Immature natural killer cell (primary cell): ENCODE measurements at places on chromosomes 6 and 20.

DNA sequence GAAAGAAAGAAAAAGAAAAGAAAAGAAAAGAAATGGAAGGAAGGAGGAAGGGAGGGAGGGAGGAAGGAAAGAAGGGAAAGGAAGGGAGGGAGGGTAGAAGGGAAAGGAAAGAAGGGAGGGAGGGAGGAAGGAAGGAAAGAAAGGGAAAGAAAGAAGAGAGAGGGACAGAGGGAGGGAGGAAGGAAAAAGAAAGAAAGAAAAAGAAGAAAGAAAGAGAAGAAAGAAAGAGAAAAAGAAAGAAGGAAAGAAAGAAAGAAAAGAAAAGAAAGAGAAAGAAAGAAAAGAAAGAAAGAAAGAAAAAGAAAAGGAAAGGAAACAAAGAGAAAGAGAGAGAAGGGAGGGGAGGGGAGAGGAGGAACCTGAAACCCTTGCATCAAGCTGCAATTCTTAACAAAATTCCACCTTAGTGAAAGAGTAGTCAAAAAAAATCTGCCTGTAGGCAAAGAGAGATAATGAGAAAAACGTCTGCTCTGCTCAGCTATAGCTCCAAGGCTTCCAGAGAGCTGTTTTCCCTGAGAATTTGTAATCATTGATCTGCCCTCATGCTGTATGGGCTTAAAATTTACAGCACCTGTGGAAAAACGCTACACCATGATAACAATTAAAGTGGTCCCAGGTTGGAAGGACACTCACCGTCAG is 16.7 kb upstream of the MYCT1 start:
- DNase-seq, result no peak

DNA sequence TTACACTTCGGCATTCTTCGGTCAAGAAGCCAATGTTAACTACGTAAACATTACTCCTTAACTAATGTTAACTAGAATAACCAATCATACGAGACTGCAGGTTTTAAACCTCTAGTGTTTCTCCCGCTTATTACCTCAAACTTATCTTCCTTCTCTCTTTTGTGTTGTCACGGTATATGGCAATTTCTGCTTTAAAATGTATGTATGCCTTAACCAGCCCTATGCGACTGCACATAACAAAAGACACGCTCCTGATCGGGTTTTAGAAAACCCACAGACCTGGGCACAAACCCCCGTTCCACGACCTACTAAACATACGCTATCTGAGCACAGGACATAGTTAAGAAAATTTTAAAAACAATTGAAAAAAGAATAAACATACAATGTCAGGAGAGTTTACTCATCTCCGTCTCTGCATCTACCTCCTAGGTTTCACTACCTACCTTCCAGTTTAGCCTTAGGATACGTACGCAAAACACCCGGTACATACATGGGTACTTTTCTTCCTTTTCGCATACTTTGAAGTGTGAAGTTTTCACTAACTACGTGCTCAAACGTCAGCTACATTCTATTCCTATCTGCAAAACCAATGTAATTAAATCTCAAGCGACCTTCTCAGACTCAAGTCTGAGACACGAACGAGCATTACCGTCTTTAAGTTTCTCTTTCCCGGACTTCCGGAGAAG is 1.1 kb downstream of the CD164 start:
- DNase-seq, result peak; percentile 37

DNA sequence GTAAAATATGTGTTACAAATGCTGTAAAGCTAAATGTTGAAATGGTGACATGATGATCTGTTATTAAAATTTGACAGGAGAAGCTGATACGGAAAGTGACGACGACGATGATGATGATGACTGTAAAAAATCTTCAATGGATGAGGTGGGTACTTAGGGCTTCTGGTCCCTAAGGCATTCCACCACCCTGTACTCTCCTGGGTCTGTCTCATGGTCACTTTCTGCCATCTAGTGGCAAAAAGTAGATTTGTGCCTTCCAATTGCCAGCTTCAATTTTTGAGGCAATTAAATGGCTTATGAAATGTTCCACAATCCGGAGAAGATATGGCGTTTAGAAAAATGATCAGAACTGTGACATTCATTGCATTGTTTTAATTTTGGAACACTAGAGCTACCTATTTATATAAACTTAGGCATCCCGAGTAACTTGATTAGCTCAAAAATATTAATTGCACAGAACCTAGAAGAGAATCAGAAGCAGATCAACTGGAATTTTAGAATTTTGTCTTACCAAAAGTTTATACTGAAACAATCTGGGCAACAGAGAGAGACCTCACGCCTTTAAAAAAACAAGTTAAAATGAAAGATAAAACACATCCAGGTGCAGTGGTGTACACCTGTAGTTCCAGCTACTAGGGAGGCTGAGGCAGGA is 346.5 kb upstream of the PLCB4 start:
- peak; percentile 56 for DNase-seq

DNA sequence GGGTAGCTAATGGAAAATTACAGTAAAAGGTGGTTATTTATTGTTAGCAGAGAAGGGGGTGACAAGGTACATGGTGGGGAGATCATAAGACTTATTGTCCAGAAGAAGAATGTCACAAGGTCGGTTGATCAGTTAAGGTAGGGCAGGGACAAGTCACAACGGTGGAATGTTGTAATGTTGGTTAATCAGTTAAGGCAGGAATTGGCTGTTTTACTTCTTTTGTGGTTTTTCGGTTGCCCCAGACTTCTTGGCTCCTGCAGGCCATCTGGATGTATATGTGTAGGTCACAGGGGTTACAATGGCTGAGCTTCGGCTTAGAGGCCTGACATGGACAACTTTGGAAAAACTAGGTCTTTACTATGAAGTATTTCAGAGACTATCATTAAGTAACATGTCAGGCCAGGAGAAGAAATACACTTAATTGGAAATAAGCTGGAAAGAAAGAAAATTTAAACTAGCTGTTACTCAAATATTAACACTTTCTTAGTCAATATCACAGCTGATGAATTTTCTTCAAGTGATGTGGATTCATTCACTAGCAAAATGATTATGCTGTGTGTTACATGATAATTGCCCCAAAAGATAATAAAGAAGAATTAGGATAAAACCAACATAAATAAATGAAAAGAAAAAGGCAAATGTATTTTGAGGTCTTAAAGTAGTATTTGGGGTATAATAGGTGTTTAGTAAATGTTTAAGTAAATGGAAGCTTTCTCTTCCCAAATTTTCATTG is 4.4 kb downstream of the AIG1 start:
- DNase-seq, result no peak

DNA sequence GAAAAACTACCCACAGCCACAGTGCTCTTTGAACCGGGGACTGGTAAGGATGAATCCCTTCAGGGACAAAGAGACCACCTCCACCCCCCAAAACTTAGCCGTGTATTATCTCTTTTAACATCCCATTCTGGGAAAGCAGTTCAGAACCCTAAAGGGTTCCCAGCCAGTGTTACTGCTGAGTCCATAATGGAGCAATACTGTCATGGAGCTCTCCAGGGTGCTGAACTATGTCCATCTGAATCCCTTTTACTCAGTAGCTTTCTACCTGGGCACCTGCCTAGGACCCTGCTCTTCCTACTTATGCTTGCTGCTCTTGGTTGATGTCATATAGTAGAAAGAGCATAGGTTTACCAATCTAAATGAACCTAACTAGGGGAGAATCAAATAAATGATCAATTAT is 22.3 kb upstream of the SAYSD1 start:
- peak; percentile 3 for DNase-seq

GRCh38 chr6:20001286-20001685 is 164.1 kb downstream of the ID4 start:
- no peak for DNase-seq

- no peak for DNase-seq
Observed at GRCh38 chr6:143206550-143206949, 145.9 kb downstream of the AIG1 start.

DNA sequence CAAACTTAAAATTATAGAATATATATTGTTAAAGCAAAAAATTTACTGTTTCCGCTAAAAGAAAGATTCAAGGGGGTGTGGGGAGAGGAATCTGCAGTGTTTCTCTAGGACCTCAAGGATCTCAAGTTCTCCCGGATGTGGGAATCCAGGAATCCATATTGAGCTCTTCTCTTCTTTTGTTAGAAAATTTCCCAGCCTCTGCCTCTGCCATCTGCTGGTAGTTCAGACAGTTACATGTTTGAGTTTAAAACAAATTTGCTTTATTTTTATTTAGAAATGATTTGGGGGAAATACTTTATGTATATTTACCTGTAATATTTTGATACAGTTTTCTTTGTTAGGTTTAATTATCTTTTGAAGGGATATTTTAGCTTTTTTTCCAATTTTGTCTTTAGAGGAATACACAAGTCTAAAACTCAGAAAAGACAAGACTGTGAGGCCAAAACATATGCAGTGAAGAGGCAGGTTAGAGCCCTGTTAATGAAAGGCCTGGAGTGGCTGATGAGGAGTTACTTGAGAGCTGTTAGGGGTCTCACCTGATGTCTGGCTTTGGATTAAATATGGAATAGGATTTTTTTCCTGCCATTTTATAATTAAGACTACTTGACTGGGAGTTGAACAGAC is 268.8 kb downstream of the ARID1B start:
- DNase-seq, result no peak

GRCh38 chr6:3026791-3027626 is 27.3 kb downstream of the NQO2 start:
- DNase-seq, result peak; percentile 70

DNA sequence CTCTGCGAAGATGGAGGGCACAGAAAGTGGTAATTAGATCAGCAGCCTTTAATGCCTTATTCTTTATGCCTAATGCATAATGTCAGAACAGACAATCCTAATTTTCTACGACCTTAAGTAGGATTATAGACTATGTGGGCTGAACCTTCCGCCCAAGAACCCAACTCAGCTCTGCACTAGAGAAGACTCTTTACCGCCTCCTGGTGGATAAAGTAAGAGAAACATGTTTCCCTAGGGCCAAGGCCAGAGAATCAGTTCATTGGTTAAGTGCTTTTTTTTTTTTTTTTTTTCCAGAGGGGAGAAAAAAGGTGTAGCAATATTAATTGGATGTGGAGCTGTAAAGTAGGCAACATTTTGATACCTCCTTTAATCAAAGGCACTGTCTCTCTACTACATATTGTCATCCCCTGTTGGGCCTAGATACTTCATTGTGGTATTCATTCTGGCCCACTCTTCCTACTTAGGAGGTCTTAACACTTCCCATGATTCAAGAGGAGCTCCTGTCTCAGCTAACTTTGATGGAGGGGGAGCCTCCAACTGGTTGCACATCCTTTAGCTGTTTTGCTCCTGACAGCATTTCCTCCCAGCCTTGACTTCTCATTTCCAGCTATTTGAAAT is 124.9 kb upstream of the NRN1 start:
- DNase-seq, result peak; percentile 30

DNA sequence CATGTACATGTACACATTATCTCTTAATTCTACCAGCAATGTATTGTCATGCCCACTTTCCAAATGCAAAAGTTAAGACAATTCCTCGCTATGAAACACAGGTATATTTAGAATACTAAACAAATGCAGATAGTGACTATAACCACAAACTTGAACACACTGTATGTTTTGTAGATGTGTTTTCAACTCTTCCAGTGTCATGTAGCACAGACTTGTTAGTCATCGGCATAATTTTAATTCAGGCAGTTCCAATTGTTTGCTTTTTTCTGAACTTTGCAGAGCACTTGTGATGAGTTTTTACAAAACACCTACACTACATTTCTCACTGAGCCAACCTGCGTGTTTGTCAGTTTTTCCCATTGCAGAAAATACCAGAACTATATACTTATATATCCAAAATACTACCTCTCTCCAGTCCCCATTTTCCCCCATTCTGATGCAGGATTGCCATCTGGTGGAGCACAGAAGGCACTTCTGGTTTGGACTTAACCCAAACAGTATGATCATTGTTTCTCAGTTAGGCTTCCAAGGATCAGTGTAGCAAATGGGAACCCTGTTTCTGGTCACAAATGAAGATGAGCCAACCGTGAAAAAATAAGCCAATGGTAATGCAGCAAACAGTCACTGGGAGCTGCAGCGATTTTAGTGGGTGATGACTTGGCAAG is 143.4 kb downstream of the ADGRB3 start:
- DNase-seq, result no peak

GRCh38 chr20:53208110-53208832 is 236.1 kb downstream of the TSHZ2 start:
- DNase-seq, result no peak

- DNase-seq, result no peak
Observed at GRCh38 chr6:79134699-79135474, 56.8 kb upstream of the PHIP start.

DNA sequence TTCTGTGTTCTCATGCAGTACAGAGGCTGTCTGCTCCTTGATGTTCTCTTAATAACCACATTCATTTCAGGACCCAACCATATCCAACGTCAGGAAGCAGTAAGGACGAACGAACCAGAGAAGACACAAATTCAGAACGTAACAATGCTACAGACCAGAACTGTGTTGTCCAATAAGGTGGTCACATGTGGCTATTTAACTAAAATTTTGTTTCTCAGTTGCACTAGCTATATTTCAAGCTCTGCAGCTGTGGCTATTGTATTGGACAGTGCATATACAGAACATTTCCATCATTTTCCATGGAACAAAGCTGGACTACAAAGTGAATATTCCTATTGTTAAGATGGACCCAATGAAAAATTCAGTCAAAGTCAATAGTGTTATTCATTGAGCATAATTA is 27.0 kb downstream of the MAP7 start:
- no peak for DNase-seq

GRCh38 chr6:22737331-22737730 is 168.0 kb downstream of the HDGFL1 start:
- DNase-seq, result no peak

GRCh38 chr20:53708129-53708968 is 114.7 kb upstream of the ZNF217 start:
- DNase-seq, result peak; percentile 29

DNA sequence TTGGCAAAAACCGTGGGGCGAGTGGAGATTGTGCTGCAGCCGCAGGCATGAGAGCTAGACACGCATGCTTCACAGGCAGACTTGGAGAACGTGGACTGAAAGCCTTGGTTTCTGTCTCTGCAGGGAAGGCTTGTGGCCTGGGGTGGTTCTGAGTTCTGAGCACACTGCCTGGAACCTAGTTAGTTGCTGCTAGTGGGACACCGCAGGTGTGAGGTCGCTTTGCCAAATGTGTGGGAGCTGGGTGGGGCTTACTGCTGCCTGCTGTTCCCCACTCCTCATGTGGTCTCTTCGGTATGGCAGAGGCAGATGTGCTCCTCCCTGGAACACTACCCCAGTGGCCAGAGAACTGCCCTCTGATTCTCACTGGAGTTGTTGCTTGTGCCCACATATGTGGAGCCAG is 484.0 kb downstream of the MMUT start:
- DNase-seq, result no peak

DNA sequence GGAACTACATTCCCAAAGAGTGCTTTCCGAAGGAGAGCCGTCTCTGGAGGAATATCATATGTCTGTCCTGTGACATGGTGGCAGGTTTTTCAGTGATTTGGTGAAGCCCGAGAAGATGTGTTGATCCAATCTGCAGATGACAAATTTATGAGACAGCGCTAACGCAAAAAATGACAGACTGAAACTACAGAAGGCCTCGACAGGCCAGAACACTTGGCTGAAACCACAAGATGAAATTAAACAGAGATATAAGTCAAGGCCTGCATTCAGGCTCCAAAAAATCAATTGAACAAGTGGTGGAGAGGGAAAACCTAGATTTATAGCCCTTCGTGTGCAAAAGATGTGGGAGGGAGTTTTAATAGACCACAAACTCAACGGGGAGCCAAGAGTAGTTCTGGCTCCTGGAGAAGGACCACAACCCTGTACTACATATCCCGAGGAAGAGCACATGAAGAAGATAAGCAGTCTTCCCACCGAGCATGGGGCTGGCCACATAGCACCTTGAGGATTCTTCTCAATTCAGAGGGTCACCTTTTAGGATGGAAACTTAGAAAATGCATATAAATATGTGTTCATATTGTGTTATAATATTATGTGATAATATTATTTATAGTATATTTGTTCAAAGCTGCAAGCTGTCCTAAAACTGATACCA is 231.3 kb upstream of the PDE10A start:
- DNase-seq, result no peak
